ENCODE measurements at places on chromosomes 4 and X.

DNA sequence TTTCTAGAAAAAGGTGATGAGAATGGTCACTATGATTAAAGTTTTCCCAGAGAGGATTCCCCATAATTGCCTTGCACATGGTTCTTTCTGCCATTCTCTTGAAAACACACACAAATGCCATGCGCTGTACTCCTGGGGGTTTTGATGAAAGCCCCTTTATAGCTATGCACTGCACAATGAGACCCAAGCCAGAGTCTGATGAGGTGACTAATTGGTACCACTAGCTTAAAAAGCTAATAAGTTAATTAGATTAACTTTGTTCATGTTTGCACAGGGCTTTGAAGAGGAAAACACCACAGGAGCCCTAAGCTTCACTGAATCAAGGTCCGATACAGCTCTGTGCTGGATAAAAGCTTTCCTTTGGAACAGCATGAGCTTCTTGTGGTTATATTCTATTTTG, 132.2 kb downstream of the NKX6-1 start:
- DNase-seq = no peak

DNA sequence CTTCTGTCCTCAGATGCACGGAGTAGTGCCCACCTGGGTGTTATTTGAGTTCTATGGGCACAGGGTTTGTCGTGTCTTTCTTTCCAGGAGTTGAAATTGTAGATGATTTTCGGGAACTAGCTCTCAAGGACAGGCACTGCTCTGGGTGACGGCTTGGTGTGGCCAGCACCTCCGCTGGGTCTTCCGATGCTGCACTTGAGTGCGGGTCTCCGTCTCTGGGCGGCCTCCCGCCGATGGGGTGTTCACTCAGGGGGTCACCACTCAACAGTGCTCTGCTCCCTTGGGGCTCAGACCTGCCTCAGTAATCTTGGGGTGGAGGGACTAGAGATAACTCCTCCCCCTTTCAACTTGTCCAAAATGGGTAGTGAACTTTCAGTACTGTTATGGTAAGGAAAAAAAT, 2.5 kb downstream of the ZFP92 start:
- no peak for DNase-seq

GRCh38 chr4:136784326-136784725, 748.0 kb downstream of the PCDH18 start:
- DNase-seq = no peak

GRCh38 chrX:1477801-1478458, 25.2 kb upstream of the ASMTL start:
- DNase-seq = no peak

DNA sequence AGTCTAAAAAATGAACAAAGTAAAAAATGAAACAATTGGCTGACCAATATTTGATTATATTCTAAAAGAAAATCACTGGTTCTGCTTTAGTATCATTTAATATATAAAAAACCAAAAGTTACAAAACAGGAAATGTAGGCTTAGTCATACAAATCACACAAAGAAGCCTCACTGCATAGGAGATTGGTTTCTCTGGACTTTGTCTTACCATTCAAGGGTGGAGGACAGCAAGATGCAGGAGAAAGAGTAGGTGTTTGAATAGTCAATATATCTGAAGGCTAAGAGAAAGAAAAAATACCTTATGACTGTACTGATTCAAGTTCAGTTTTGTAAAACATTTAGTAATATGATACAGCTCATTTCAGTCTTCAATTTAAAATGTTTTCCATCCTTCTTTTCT, 28.6 kb upstream of the TAF9B start:
- DNase-seq = no peak

GRCh38 chr4:150308824-150309472, 230.7 kb downstream of the DCLK2 start:
- no peak for DNase-seq
